ENCODE measurements at places on chromosomes 16 and 17.

DNA sequence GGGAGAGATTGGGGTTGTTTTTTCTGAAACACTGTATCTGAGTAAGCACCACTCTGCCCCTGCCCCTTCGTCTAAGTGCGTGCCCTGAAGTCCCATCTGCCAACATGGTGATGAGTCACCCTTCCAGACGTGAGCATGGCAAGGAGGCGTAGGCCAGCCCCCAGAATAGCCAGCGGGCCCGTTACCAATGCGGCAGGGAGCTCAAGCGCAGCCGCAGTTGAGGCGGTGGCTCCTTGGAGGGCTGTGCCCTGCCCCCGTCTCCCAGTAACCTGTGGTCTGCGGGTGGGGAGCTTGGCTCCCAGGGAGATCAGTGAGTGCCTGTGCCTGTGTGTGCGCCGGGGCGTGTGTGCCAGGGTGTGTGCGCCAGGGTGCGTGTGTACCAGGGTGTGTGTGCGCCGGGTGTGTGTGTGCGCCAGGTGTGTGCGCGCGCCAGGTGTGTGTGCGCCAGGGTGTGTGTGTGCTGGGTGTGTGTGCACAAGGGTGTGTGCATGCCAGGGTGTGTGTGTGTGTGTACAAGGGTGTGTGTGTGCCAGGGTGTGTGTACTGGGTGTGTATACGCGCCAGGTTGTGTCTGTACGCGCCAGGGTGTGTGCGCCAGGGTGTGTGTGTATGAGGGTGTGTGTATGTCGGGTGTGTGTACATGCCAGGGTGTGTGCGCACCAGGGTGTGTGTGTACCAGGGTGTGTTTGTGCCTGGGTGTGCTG, 98.6 kb upstream of the CHMP6 start:
- H3K4me3 ChIP-seq: peak overlapping the region; percentile 14
- no peaks in the 10 kb centered on the region for H3K27me3 ChIP-seq
- peak overlapping the region; percentile 85 for H3K27ac ChIP-seq
- peak; percentile 94 for DNase-seq
- peaks cover 35% of the 10 kb centered on the region for H3K4me1 ChIP-seq
- H3K36me3 ChIP-seq: peaks cover 21% of the 10 kb centered on the region

- peaks cover 8% of the 10 kb centered on the region for H3K27me3 ChIP-seq
- H3K4me3 ChIP-seq: no peak overlapping the region
- DNase-seq: no peak
- no peak overlapping the region for H3K27ac ChIP-seq
Observed at GRCh38 chr17:70527364-70527888, 358.1 kb downstream of the KCNJ2 start.

GRCh38 chr16:1363501-1364041, 11.8 kb downstream of the GNPTG start:
- H3K36me3 ChIP-seq: peaks cover 8% of the 10 kb centered on the region
- DNase-seq: no peak

DNA sequence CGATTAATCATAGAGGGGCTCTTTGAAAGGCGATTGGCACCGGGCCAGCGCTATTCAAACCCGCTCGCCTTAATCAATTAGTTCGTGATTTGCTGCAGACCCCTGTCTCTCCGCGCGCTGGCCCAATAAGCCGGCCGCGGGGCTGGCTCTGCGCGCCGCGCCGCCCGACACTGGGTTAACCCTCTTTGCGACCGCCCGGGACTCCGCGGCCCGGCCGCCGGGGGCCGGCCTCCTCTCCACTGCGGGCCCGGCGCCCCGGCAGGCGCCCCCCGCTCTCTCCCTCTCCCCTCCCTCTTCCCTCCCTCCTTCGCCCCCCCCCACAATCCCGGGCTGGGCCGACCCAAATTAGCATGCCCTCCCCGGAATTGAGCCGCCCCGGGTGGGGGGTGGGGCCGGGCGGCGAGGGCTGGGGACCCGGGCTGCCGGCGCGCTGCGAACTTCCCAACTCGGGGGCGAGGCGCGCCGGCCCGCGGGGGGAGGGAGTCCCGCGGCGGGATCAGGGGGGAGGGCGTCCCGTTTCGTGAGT, 428 bp upstream of the SALL1 start:
- H3K4me3 ChIP-seq: peak overlapping the region; percentile 76
- DNase-seq: no peak
- H3K27me3 ChIP-seq: peaks cover 73% of the 10 kb centered on the region
- peaks cover 27% of the 10 kb centered on the region for H3K4me1 ChIP-seq
- no peak overlapping the region for H3K27ac ChIP-seq
- H3K36me3 ChIP-seq: no peaks in the 10 kb centered on the region

- no peak overlapping the region for H3K27ac ChIP-seq
- no peaks in the 10 kb centered on the region for H3K27me3 ChIP-seq
Observed at GRCh38 chr16:88407042-88407420, 24.3 kb downstream of the ZNF469 start.

Data from osteocyte (in vitro differentiated cells).